ENCODE measurements at places on chromosomes 1 and 21.

DNA sequence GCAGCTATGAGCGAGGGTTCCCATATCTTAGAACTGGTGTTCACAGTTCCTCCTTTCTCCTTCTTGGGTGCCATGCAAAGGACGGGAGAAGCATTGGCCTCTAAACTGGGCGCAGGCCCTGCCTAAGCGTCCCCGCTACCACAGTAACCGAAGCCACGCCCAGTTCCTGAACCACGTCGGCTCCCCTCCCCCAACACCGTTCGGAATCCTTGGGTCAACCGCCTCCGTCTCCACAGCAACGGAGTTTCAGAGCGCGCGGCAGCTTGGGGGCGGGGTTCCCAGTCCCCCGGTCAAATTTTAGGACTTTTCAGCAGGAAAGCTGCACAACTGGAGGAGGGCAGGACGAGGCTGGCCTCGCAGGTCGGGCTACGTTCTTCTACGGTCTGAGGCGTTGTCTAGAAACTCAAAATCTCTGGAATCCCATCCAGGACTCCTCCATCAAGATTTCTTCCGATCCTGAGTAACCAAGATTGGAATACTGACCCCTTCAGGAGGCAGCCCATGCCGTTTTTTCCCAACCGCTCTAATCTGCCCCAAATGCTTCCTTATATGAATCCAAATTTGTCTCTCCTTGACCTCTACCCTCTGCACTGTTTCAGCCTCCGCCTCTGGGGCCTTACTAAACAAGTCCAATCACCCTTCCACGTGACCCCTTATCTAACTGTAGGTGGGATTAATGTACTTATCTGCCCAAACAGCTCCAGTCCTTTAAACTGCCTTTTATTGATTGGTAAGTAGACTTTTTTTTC, at the start of gene SPAG17:
Gene SPAG17 (minus strand): TSS at position 145 of the 749 bp plus-strand sequence. CDS start 71 bp downstream, at position 74.
- no peak for DNase-seq

GRCh38 chr1:226891846-226892523, 21.6 kb downstream of the PSEN2 start:
- DNase-seq = no peak

GRCh38 chr1:53080041-53080440, 18.0 kb downstream of the PODN start:
- no peak for DNase-seq

- DNase-seq = no peak
Measured at GRCh38 chr1:82722608-82723007, 921.9 kb downstream of the ADGRL2 start.

- DNase-seq = no peak
Measured at GRCh38 chr1:45026446-45026845, 14.4 kb downstream of the UROD start.

GRCh38 chr1:113887402-113888175, at the start of gene BCL2L15:
BCL2L15 (minus strand) TSS chr1:113887581; CDS start chr1:113887375, 206 bp downstream.
- no peak for DNase-seq

DNA sequence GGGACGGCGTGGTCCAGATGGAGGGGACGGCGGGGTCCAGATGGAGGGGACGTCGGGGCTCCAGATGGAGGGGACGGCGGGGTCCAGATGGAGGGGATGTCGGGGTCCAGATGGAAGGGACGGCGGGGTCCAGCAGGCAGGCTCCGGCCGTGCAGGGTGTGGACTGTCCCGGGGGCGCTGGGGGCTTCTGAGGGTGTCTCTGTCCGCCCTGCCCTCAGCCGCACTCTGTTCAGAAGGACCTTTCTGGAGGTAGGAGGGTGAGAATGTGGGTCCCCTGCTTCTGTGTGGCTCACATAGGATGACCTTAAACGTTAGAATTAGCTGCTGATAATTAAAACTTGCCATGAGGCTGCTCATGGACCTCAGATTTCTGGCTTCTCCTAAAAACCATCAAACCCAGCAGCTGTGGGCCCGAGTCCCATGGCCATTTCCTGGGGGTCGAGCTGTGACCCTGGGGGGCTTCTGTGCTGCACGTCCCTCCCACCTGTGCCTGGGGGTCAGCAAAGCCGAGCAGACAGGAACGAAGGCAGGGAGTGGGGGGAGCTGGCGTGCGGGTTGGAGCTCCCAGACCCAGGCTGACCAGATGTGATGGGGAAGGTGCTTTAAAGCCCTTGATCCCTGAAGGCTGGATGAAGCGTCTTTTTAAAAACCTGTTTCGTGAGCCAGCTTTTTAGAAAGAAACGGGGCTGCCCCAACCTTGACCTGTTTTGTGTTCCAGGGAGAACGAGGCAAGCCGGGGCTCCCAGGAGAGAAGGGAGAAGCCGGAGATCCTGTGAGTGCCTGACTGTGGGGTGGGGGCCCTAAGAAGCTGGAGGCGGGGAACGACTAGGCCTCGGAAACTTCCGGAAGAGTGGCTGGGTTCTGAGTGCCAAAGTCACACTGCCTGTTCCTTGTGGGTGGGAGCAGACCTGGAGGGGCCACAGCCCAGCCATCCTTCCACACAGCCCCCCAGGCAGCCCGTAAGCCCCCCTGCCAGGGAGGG, 7.1 kb downstream of the COL6A1 start:
- DNase-seq = no peak

- DNase-seq = no peak
Measured at GRCh38 chr1:241932845-241933244, 24.7 kb upstream of the BECN2 start.

- DNase-seq = no peak
Measured at GRCh38 chr1:202131956-202132821, 9.5 kb downstream of the GPR37L1 start.

DNA sequence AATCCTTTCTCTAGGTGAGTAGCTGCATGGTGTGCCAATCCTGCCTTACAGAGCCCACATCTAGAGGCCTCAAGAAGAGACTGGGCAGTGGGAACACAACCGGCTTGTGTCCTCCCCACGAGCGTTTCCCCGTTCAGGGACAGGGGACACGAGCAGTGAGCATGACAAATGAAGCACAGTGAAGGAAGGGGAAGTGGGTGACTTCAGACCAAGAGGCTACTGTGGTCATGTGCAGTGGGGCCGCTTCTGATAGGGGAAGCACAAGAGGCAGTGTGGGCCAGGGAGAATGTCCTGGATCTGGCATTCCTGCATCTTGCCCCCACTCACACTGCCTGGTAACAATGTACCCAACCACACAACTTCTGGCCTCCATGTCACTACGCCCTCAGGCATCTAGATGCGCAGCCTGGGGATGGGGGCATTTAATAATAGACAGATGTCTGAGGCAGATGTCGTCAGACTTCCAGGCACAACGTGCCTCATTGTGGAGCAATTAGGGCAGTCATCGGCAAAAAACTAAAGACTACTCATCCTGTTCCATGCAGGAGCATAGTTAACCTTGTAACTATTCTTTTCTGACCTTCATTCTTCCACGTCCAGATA, 155.6 kb upstream of the NBPF11 start:
- DNase-seq = no peak

DNA sequence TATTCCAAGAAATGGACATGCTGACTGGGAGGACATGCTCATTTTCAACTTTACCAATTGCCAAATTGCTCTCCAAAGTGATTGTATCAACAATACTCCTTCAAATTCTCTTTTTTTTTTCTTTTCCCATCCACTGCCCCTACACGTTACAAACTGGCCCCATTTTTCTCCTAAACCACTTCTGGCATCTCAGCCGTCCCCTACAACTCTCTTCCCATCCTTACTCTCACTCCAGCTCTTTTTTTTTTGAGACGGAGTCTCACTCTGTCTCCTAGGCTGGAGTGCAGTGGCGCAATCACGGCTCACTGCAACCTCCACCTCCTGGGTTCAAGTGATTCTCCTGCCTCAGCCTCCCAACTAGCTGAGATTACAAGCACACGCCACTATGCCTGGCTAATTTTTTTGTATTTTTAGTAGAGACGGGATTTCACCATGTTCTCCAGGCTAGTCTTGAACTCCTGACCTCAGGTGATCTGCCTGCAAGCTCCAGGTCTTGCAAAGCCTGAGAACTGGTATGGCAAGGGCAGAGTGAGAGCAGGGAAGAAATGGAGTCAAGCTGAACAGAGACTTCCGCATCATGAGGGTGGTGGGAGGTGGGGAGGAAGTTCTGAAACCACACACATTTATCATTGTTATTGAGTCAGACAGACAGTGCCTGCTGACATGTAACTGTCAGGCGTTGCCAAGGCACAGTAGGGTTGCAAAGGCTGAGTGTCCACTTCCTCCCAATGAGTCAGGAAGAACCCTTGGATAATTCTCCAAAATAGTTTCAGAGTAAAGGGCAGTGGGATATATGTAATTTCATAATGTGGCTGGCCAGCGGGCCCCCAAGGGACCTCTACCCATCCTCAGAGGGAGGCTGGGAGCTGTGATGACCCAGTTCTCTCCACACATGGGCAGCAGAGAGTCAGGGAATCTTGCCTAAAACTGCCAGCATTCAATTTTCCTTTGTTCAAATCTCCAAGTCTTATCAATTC, 17.4 kb downstream of the CELA3A start:
- peak; percentile 26 for DNase-seq

- DNase-seq = no peak
Measured at GRCh38 chr1:212161231-212161781, 123.9 kb upstream of the PPP2R5A start.

DNA sequence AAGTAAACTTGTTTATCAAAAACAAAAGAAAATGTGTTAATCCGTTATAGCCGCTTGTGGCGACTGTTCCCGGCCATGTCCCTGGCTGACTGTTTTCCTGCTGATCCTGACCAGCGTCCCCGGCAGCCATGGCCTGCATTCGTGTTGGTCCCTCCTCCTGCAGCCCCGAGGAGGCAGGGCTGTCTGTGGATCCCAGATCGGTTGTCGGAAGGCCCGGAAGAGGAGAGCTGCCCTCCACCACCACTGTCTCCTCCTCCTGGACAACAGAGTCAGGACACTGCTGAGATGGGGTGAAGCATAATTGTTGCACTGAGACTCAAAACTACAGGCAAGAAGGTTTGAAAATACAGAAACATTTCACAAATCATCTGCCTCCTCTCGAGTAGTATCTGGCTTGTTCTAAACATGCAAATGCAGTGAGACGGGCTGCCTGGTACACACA, 3.6 kb upstream of the MXRA8 start:
- no peak for DNase-seq

DNA sequence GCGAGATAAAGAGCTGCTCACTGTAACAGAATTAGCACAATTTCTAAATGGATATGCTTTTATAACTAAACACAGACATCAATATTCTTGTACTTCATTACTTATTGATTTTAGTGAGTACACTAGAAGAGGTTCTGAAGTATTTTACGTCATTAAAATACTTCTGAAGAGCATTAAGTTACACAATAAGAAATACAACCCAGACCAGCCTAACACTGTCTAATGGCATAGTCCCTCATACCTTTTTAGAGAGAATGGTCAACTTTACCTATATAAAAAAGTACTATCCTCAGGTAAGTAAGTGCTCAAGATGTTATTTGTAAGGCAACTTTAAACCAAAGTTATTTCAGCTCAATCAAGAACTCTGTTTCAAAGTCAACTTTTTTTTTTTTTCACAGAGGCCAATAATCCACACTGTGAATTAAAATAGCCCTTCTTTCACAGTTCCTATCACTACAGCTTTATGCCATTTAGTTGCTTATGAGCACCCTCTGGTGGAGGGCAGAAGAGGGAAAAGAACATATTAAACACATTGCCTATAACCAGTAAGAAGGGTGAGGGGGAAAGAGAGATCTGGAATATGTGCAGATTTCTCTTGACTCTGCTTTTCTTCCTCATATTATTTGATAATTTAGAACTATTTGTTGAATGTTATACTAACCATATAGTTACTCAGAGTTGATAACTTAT, 182.1 kb upstream of the DMRTA2 start:
- DNase-seq = no peak

DNA sequence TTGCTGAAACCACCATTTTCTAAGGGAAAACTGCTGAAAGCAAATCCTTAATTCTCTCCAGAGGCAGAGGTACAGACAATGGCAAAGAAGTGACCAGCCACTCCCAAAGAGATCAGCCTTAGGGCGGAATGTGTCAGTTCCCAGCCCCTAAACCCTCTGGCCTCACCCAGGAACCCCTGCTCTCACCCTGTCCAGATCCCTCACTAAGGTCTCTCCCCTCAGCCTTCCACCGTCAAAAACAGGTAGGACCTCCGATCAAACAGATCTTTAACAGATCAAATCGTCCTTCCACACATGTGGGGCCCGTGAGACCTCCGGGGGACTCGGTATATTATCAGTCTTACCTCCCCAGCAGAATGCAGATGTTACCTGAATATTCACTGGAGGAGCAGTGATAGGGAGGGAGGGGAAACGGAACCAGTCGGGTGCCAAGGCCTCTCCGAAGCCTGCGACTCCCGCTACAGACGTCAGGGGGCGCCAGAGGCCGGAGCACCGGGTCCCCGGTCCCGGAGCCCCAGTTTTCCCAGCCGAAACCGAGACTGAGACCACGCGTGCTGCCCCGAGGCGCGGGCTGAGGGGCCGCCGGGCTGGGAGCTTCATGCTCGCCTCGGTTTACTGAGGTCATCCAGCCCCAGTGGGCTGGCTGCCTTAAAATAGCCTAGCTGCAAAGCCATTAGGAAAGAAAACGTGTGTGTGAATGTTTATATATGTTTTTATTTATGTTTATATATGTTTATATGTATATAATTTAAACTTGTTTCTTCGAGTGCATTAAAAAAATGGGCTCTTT, 23.6 kb downstream of the GPA33 start:
- DNase-seq = peak; percentile 73

- DNase-seq = no peak
Measured at GRCh38 chr1:79124756-79125155, 118.2 kb upstream of the ADGRL4 start.

GRCh38 chr1:51839094-51839493, 39.4 kb downstream of the NRDC start:
- DNase-seq = no peak

GRCh38 chr21:8992731-8993174, 1528.6 kb upstream of the TPTE start:
- DNase-seq = no peak

DNA sequence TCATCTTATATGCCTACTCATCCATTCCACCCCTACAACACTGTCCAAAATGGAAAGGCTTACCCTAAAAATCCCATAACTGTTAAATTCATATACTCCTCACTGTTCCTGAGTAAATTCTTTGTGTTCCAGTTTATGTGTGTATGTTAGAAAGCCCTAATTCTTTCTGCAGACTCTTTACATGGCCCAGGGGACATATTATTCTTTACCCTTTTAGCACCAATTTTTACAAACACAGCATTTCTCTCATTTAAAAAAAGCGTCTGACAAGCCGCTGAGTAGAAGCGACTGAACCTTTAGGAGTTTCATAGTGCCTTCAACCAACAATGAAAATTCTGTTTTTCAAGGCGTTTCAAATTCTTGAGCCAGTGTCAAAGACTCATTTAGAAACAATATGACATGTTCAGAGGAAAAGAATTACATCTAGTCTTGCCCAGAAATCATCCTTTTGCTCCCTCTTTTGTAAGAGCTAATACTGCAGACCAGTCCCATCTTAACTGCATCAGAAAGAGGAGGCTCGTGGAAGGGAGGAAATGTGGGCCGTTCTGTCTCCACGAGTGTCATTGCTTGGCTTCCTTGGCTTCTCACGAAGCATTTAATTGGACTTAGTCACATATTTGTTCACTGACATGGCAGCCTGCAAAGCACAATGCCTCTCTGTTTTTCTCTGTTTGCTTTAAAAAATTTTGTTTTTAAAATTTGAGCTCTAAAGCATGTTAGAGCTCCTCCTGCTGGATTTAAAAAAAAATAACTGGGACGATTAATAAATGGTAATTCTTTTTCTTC, 21.3 kb upstream of the C1orf105 start:
- no peak for DNase-seq

- DNase-seq = no peak
Measured at GRCh38 chr1:12669529-12670068, 25.7 kb downstream of the AADACL4 start.

Measured in stimulated activated CD4-positive, alpha-beta T cell treated with anti-CD3 and anti-CD28 coated beads, Interleukin-1b, Interleukin-23, amount 100 ng/mL, for 1 hour (primary cell).